ENCODE measurements at places on chromosomes 12 and 14.

- DNase-seq: no peak
These were observed 5.8 kb upstream of the EVL start for GRCh38 chr14:100059438-100059781.

DNA sequence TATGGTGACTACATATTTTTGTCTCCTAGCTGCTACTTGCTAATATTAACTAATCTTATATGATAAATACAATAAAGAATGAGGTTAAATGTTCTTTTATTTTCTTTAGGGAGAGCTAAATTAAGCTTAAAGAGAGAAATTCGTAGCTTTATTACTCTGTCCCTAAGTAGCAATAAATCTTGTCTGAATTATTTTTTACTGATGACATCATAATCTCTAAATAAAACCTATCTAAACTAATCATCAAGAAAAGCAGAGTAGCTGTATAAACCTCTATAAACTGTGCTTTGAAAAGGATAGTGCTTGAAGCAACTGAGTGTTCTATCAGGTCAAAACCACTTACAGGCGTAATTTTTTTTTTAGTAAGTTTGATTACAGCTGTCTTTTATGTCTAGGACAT, 42.5 kb downstream of the METTL25 start:
- no peak for DNase-seq

GRCh38 chr12:100157427-100157821, 14.8 kb upstream of the BLTP3B start:
- DNase-seq: no peak

DNA sequence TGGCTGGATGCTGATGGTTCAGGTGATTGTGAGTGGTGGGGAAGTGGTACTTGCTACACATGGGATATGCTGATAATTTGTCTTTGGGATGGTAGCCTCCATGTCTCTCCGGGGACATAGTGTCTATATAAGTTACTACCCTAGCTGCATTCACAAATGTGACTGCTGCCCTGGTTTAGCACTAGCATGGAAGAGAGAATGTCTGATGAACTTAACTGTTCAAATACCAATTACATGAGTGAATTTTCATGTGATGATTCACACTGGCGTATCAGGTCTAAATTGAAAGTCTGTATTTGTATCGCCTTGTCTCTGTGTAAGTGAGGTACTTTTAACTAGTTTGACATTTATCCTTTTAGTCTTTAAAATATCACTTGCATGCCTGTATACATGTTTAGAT, 34.4 kb downstream of the ATF7IP start:
- no peak for DNase-seq

- no peak for DNase-seq
These were observed 201.8 kb upstream of the CCDC196 start for GRCh38 chr14:66284346-66284745.

Data from memory B cell (primary cell).